CD8-positive, alpha-beta memory T cell (primary cell): ENCODE measurements at places on chromosomes 2 and 18.

- H3K27me3 ChIP-seq: peaks cover 4% of the 10 kb centered on the region
- no peak overlapping the region for H3K27ac ChIP-seq
- H3K4me1 ChIP-seq: peaks cover 20% of the 10 kb centered on the region
- DNase-seq: peak; percentile 30
- peak overlapping the region; percentile 68 for H3K4me3 ChIP-seq
Observed at GRCh38 chr2:36356990-36357846, 1.6 kb downstream of the CRIM1 start.

- H3K36me3 ChIP-seq: no peaks in the 10 kb centered on the region
- no peak overlapping the region for H3K27ac ChIP-seq
- no peak overlapping the region for H3K4me3 ChIP-seq
Observed at GRCh38 chr2:205860181-205860580, 177.9 kb downstream of the NRP2 start.

- H3K27me3 ChIP-seq: no peaks in the 10 kb centered on the region
- no peaks in the 10 kb centered on the region for H3K4me1 ChIP-seq
- H3K27ac ChIP-seq: no peak overlapping the region
- no peaks in the 10 kb centered on the region for H3K36me3 ChIP-seq
Observed at GRCh38 chr2:170156592-170156991, 21.4 kb upstream of the MYO3B start.

DNA sequence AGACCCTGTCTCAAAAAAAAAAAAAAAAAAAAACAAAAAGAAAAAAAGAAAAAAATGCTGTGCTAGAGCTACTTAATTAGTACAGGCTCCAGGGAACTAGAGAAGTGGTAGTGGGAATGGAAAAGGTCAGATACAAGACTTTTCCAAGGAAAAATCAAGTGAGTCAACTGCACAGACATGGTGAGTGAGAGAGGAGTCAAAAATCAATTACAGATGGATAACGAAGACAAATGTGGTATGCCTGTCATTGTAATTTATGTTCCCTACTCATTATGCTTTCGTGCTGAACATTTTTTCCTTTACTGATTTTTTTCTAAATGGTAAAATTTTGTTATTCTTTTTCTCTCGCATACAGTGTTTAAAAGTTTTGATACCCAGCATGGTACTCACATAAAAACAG is 111.5 kb downstream of the MDH1 start:
- H3K4me3 ChIP-seq: no peak overlapping the region
- no peaks in the 10 kb centered on the region for H3K36me3 ChIP-seq
- no peak for DNase-seq
- H3K27ac ChIP-seq: no peak overlapping the region

- H3K36me3 ChIP-seq: no peaks in the 10 kb centered on the region
- H3K27ac ChIP-seq: no peak overlapping the region
- H3K4me3 ChIP-seq: no peak overlapping the region
- H3K27me3 ChIP-seq: no peaks in the 10 kb centered on the region
Observed at GRCh38 chr2:128363934-128364361, 45.3 kb upstream of the HS6ST1 start.

DNA sequence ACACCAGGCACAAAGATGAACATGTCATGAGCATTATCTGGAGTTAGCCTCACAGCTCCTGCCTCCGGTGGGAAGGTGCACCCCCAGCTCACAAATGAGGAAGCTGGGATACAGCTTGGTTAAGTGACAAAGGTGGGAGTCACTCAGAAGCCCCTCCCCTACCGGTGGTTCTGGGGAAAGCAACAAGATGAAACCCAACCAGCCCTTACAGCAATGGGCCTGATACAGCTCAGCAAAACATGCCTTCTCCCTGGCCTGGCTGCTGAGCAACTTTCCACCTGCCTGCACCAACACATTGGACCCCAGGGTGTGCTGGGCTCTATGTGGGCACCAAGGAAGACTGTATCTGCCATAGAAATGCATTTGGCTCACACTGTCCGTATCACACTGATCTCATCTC is 113.2 kb downstream of the GYPC start:
- H3K4me1 ChIP-seq: peaks cover 10% of the 10 kb centered on the region
- H3K27ac ChIP-seq: no peak overlapping the region
- no peaks in the 10 kb centered on the region for H3K27me3 ChIP-seq
- no peak for DNase-seq
- H3K36me3 ChIP-seq: no peaks in the 10 kb centered on the region

- H3K36me3 ChIP-seq: no peaks in the 10 kb centered on the region
- no peaks in the 10 kb centered on the region for H3K27me3 ChIP-seq
- H3K4me3 ChIP-seq: no peak overlapping the region
- no peak overlapping the region for H3K27ac ChIP-seq
Observed at GRCh38 chr2:111022633-111023032, 98.1 kb upstream of the BCL2L11 start.

DNA sequence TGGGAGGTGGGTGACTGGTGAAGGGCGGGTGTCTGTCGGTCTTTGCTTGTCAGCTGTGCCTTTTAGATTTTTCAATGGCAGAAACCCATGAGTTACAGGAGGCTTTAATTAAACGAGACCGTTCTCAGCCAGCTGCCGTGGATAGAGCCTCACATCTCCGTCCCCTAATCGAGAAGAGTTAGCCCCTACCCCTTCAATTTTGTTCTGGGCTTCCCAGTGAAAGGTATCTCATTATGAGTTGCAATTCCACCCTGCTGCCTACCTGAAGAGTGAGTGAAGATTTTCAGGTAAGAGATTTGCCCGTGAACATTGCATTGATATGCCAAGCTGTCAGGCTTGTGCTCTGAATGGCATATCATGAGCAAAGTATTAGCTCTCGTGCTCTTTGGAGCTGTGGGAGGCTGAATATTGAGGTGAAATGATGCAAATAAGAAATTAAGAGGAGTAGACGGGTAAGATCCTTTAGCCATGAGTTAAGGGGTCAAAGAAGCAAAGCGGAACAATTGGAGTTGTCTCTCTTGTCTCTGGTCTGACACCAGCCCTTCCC is 118.7 kb upstream of the MSTN start:
- no peak overlapping the region for H3K4me3 ChIP-seq
- no peaks in the 10 kb centered on the region for H3K4me1 ChIP-seq
- H3K36me3 ChIP-seq: no peaks in the 10 kb centered on the region
- no peaks in the 10 kb centered on the region for H3K27me3 ChIP-seq
- DNase-seq: no peak
- peak overlapping the region; percentile 40 for H3K27ac ChIP-seq

DNA sequence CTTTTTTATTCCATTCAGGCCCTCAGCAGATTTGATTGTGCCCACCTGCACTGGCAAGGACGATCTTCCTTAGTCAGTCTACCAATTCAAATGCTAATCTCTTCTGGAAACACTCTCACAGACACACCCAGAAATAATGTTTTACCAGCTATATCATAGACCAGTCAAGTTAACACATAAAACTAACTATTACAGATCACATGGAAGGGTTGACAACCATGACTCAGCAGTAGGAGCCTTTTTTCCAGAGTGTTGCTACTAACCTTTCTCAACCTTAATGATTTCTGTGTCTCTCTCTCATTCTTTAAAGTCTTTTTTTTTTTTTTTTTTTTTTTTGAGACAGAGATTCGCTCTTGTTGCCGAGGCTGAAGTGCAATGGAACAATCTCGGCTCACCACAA is 143.5 kb upstream of the MSH6 start:
- no peak overlapping the region for H3K4me3 ChIP-seq
- no peaks in the 10 kb centered on the region for H3K36me3 ChIP-seq
- no peaks in the 10 kb centered on the region for H3K4me1 ChIP-seq
- no peak overlapping the region for H3K27ac ChIP-seq
- no peak for DNase-seq

GRCh38 chr2:43948370-43948769 is 47.4 kb downstream of the LRPPRC start:
- no peaks in the 10 kb centered on the region for H3K27me3 ChIP-seq
- peaks cover 31% of the 10 kb centered on the region for H3K36me3 ChIP-seq
- no peak overlapping the region for H3K27ac ChIP-seq
- H3K4me3 ChIP-seq: no peak overlapping the region

GRCh38 chr2:27591745-27592144 is 8.9 kb downstream of the ZNF512 start:
- H3K36me3 ChIP-seq: peaks cover 1% of the 10 kb centered on the region
- no peak overlapping the region for H3K4me3 ChIP-seq
- no peak overlapping the region for H3K27ac ChIP-seq
- H3K27me3 ChIP-seq: no peaks in the 10 kb centered on the region
- H3K4me1 ChIP-seq: peaks cover 10% of the 10 kb centered on the region
- no peak for DNase-seq

DNA sequence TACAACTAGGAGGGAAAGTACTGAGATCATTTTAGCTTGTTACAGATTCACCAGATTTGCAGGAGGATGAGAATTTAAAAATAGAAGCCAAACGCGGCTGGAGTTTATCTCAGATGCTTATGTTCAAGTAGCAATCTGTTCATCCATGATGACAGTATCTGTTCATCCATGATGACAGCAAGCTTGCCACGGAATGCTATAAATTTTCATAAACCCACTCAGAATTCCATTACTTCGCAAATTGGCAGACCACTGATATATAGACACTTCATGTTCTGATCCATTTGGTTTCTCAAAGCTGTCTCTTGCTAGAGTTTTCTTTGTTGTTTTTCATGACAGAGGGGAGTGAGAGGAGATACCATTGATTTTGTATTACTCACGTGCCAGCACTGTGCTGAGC is 84.2 kb downstream of the GAREM1 start:
- no peaks in the 10 kb centered on the region for H3K4me1 ChIP-seq
- DNase-seq: no peak
- H3K4me3 ChIP-seq: no peak overlapping the region
- no peaks in the 10 kb centered on the region for H3K36me3 ChIP-seq
- H3K27me3 ChIP-seq: no peaks in the 10 kb centered on the region

DNA sequence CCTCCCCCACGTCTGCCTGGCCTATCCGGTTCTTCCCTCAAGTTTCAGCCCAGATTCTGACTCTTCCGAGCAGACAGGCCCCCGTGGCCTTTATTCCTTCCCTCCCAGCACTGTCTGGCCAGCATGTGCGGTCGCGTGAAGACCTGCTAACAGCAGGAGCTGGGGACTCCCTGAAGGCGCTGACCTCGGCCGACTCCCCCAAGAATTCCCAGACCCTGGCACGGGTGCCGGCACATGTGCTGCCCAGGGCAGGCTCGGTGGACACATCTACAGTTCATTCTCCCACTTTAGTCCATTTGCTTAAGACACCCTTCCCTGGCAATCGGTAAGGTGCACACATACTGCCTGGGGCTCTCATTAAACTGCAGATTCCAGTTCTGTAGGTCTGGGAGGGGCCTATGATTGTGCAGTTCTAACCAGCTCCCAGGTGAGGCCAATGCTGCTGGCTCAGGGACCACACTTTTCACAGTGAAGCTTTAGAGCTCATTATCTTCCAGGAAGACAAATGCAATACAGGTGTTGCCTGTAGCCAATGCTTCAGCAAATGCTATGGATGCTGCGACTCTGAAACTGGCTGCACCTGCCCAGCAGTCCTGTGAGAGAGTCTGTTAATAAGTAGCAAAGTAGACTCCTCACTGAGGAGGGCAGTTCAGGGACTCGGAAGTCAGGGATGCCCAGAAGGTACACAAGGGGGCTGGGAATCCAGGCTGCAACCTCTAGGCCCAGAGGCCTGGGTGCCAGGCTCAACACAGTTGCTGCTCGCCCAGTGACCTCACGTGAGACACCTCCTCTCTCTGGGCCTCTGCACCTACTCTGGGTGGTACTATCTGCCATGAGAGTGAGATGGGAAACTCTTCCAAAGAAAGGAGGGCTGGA is 45.4 kb upstream of the TAF1B start:
- no peak overlapping the region for H3K27ac ChIP-seq
- H3K27me3 ChIP-seq: no peaks in the 10 kb centered on the region
- H3K4me1 ChIP-seq: peaks cover 20% of the 10 kb centered on the region
- DNase-seq: no peak
- no peak overlapping the region for H3K4me3 ChIP-seq
